ENCODE measurements at places on chromosomes 6 and 20. TPM values are rescaled to one million over a fixed set of nuclear protein-coding genes. Genes with fewer than 3 reads are reported as not detected.
A peak's percentile ranks its signal among the peaks of the same experiment; 100 is the strongest.

DNA sequence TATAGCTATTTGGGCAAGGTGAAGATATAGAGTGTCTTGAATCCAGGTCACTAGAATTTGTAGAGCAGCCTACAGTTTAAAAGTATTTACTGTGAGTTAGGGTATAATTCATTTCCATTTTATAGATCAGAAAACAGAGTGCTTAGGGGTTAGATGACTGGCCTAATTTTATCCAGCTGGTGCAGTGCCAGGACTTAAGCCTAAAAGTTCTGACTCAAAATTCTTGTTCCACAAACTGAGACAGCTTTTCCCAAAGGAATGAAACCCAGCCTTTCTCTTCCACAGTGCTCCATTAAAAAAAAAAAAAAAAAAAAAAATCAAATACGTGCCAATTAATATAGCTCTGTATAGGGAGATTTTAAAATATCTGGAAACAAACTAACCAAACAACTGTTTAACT lies 441.0 kb upstream of the MARCKS start:
- no peak overlapping the region for H3K27ac ChIP-seq
- H3K36me3 ChIP-seq: no peaks in the 10 kb centered on the region
- no peak overlapping the region for H3K4me3 ChIP-seq
- peaks cover under 1% of the 10 kb centered on the region for H3K4me1 ChIP-seq
- H3K27me3 ChIP-seq: no peaks in the 10 kb centered on the region

GRCh38 chr6:52577778-52578463 lies 1.1 kb upstream of the TRAM2 start:
- no peak for DNase-seq
- no peaks in the 10 kb centered on the region for H3K27me3 ChIP-seq
- H3K36me3 ChIP-seq: no peaks in the 10 kb centered on the region

DNA sequence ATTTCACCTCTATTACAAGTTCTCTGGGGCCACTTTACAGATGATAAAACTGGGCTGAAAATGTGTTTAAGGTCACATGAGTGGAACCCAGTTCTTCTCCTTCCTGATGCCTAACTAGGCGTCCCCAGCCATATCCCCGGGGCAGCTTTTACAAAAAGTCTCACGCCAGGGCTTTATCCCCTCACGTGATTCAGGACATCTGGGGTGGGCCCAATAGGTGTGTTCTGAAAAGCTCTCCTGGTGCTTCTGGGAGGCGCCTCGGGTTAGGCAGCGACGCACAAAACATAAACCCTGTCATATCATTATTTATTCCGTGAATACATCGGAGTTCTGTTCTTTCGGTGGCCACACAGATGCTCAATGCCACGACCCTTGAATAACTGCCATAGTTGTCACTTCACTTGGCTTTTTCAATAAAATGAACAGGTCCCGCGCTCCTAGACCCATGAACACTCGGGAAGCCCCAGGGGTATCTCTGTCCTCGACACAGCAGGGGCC lies 32.1 kb downstream of the SF3B5 start:
- no peak for DNase-seq
- H3K27me3 ChIP-seq: no peaks in the 10 kb centered on the region
- H3K4me3 ChIP-seq: peak overlapping the region; percentile 75
- H3K4me1 ChIP-seq: peaks cover 11% of the 10 kb centered on the region
- no peaks in the 10 kb centered on the region for H3K36me3 ChIP-seq
- H3K27ac ChIP-seq: peak overlapping the region; percentile 71

DNA sequence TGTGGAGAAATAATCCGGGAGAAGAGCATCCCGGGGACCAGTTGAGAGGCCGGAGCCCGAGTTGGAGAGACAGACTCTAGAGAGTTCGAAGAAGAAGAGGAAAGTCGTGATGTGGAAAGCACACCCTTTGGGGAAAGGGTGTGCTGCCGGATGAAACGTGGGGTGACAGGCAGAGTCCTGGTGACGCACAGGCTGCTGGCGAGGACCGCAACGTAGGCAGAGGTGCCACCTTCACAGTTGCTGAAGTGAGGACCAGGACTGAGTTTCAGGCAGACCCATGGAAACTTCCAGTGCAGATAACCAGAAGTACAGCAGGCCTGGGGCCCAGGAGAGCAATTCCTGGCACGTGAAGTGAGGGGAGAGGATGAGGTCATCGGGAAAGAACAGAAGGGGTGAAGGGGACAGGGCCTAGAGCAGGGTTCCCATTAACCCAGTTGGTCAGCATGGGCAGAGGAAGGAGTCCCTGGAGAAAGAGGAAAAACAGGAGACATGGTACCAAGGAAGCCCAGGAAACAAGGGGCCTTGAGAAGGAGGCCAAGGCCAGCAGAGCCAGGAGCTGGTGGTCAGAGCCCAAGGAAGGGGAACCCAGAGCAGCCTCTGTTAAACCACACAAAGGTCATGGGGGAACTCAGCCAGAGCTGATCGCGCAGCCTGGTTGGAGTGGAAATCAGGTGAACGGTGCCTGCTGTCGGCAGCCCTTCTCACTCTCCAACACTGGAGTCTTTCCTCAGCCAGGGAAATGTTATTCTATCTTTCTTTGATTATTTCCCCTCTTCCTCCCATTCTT lies 84.1 kb downstream of the PRND start:
- DNase-seq: no peak
- no peaks in the 10 kb centered on the region for H3K27me3 ChIP-seq
- no peak overlapping the region for H3K27ac ChIP-seq
- no peak overlapping the region for H3K4me3 ChIP-seq

DNA sequence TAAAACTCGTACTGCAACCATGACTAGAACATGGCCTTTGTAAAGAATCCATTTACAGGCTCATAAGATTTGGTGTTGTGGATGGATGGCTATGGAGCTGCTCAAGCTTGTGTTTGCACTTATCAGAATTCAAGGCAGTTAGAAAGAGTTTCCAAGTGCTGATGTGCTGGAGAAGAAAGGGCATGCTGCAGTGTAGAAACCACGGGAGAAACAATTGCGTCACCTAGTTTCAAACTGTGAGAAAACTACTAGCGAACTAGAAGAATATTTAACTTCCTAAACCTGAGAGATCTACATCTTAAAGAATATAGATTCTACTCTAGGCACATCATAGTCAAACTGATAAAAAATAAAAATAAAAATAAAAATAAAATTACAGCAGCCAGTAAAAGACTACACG lies 116.2 kb downstream of the SGK1 start:
- no peaks in the 10 kb centered on the region for H3K36me3 ChIP-seq
- H3K4me1 ChIP-seq: no peaks in the 10 kb centered on the region
- DNase-seq: no peak
- no peaks in the 10 kb centered on the region for H3K27me3 ChIP-seq
- no peak overlapping the region for H3K27ac ChIP-seq

DNA sequence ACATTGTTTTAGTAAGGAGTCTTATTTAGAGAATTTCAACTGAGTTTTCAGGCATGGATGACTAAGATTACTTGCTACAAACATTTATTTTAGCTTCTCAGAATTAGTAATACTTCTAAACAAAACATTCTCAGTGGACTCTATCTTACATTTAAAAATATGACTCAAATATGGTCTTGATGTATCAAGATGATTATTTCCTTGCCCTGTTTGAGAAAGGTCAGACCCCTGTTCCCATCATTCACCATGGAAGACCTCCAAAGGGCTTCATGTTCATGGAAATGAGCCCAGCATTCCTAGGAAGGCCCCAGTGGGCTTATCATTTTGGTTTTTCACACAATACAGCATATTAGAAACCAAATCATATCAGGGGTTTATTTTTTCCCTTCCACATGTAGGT lies 24.6 kb upstream of the TRPC4AP start:
- no peaks in the 10 kb centered on the region for H3K27me3 ChIP-seq
- no peaks in the 10 kb centered on the region for H3K4me1 ChIP-seq
- no peaks in the 10 kb centered on the region for H3K36me3 ChIP-seq
- H3K4me3 ChIP-seq: no peak overlapping the region

DNA sequence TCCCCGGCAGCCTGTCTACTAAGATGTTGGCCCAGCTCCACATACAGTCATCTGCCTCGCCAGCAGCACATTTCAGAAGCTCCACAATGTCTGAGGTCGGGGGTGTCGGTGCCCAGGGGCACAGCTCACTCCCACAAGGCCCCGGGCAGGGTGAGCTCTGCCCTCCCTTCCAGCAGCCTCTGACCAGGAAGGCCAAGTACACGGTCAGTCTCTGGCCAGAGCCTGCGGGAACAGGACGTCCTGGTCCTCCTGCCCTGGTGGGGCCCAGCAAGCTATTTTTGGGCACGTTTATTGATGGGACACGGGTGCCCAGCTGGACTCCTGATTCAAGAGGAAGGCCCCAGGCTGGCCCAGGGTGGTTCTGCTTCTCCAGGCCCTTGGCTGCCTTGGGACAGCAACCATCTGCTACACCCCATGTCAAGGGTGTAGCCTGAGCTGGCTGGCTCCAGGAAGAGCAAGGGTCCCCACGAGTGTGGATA lies 114.9 kb upstream of the PTPN1 start:
- no peak for DNase-seq
- peak overlapping the region; percentile 48 for H3K27ac ChIP-seq
- H3K27me3 ChIP-seq: no peaks in the 10 kb centered on the region
- no peaks in the 10 kb centered on the region for H3K36me3 ChIP-seq
- H3K4me3 ChIP-seq: no peak overlapping the region
- peaks cover 20% of the 10 kb centered on the region for H3K4me1 ChIP-seq

DNA sequence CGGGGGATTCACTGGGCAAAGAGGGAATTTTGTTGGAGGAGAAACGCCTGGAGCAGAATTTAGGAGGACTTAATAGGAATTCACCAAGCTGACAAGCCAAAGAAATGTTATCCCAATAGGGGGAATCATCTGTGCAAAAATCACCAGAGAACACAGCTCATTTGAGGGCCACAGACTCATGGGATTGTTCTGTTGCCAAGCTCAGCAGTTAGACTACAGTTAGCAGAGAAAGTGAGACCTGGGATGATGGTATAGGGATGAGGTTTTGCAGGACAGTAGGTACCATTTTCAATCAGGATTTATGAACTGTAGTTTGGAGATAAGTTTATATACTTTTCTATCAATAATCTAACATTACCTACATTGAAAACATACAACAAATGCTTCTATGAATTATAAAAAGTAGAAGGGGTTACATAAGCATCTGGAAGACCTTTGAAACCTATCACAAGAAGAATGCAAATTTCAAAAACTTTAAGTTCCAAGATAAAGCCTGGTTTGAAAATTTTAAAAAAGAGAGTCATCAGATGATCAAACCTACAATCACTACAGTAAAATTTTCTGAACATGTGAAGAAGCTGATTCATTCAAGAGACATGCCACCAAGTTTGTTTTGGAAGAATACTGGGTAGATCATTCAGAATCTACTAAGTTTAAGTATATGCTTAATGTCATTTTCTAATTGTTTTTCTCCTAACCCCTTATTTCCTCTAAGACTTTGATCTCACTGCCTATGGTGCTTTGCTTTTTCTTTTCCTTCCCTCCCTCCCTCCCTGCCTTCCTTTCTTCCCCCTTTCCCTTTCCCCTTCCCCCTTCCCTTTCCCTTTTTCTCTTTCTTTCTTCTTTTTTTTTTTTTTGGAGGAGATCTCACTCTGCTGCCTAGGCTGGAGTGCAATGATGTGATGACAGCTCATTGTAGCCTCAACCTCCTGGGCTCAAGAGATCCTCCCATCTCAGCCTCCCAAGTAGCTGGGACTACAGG lies 81.5 kb downstream of the KIF13A start:
- H3K36me3 ChIP-seq: no peaks in the 10 kb centered on the region
- H3K4me1 ChIP-seq: peaks cover 68% of the 10 kb centered on the region
- no peak overlapping the region for H3K4me3 ChIP-seq
- H3K27ac ChIP-seq: peak overlapping the region; percentile 70

- no peak overlapping the region for H3K4me3 ChIP-seq
- no peak overlapping the region for H3K27ac ChIP-seq
- H3K36me3 ChIP-seq: no peaks in the 10 kb centered on the region
- DNase-seq: no peak
These were observed 6.9 kb downstream of the FAM184A start for GRCh38 chr6:119071576-119071975.

GRCh38 chr20:25199473-25200260 lies 4.2 kb downstream of the ENTPD6 start:
- H3K36me3 ChIP-seq: no peaks in the 10 kb centered on the region
- no peaks in the 10 kb centered on the region for H3K27me3 ChIP-seq
- H3K4me3 ChIP-seq: no peak overlapping the region
- no peak overlapping the region for H3K27ac ChIP-seq
- peak; percentile 67 for DNase-seq

GRCh38 chr20:46520976-46521579 lies 7.7 kb upstream of the ZNF334 start:
- no peak overlapping the region for H3K4me3 ChIP-seq
- H3K27me3 ChIP-seq: no peaks in the 10 kb centered on the region
- H3K27ac ChIP-seq: no peak overlapping the region
- no peaks in the 10 kb centered on the region for H3K36me3 ChIP-seq
- DNase-seq: no peak

DNA sequence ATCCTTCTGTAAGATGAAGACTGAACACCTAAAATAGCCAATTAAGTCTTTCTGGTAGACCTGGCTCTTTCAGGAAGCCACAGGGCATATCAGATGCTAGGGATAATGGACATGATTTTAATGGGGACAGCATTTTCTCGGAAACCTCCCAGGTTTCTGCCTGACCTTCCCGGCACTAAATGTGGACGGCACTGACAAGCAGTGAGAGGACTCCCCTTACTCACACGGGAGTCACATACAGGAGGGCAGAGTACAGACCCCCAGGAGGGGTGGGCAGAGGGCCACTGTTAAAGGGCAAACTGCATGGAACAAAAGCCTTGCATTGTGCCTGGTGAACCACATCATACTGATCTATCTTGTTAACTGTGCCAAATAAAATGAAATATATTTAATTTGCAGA lies 19.9 kb downstream of the PSMG4 start:
- H3K4me3 ChIP-seq: no peak overlapping the region
- no peaks in the 10 kb centered on the region for H3K36me3 ChIP-seq
- H3K27ac ChIP-seq: no peak overlapping the region
- H3K27me3 ChIP-seq: no peaks in the 10 kb centered on the region
- H3K4me1 ChIP-seq: peaks cover 25% of the 10 kb centered on the region

DNA sequence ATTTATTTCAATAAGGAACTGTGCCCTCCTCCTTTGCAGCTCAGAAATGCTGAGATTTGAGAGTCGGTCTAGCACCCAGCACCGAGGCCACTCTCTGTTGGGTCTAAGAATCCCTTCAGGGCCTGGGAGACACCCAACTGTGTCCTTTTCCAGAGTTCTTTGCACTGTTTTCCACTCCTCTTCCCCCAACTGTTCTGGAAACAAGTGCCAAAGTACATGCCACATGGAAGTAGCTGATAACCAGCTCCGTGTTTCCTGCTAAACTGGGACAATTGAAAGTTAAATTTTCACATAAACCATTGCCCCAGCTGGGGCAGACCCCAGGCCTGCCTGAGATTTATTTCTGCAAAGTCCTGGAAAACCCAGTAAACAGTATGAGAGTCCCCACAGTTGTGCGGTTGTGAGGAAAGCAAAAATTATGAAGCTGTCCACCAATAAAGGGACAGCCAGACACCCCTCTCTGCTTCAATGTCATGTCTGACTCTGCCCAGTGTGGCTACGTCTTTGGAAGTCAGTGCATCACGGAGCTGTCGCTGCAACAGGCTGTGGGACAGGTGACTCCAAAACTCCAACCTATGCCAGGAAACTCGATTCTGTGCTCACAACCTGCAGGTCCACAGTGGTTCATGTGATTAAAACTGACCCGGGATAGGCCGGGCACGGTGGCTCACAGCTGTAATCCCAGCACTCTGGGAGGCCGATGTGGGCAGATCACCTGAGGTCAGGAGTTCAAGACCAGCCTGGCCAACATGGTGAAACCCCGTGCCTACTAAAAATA lies 178.0 kb upstream of the AFDN start:
- no peaks in the 10 kb centered on the region for H3K36me3 ChIP-seq
- H3K27me3 ChIP-seq: no peaks in the 10 kb centered on the region
- no peaks in the 10 kb centered on the region for H3K4me1 ChIP-seq
- no peak overlapping the region for H3K27ac ChIP-seq
- no peak overlapping the region for H3K4me3 ChIP-seq

Gene SPATA2
- total RNA-seq: 4.7 TPM

Gene SOBP
- 13.3 TPM for total RNA-seq

Gene CD93
- total RNA-seq: 45.4 TPM

Gene TMEM244
- total RNA-seq: not detected

Gene FAM83C
- 16.9 TPM for total RNA-seq

Gene DDX43
- total RNA-seq: 0.49 TPM
